ENCODE measurements at places on chromosomes 13 and 19. TPM values are rescaled to one million over a fixed set of nuclear protein-coding genes. Genes with fewer than 3 reads are reported as not detected.

- peak; percentile 68 for ATAC-seq
These were observed 24.9 kb downstream of the SLC8A2 start for GRCh38 chr19:47446534-47447469.

CTU1 gene
- total RNA-seq = 2.8 TPM

DNA sequence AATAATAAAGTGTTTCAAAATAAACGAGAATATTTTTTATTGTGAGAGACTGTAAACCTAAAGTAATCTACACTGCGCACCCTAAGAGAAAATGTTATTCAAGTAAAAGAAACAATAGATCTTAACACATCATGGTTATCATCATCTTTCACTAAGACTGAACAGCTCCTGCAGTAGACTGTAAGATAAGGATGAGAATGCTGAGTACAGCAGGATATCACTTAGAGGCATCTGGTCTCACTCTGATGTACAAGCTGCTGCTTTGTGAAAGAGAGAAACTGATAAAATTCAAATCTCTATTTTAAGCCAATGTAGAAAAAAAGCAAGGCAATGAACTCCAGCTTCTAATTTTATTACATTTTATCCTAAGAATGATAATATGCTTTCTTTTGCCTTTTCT is 261.7 kb upstream of the HTR2A start:
- ATAC-seq = no peak

ACER1 gene
- not detected for total RNA-seq

RNF6 gene
- total RNA-seq = 13.4 TPM

DNA sequence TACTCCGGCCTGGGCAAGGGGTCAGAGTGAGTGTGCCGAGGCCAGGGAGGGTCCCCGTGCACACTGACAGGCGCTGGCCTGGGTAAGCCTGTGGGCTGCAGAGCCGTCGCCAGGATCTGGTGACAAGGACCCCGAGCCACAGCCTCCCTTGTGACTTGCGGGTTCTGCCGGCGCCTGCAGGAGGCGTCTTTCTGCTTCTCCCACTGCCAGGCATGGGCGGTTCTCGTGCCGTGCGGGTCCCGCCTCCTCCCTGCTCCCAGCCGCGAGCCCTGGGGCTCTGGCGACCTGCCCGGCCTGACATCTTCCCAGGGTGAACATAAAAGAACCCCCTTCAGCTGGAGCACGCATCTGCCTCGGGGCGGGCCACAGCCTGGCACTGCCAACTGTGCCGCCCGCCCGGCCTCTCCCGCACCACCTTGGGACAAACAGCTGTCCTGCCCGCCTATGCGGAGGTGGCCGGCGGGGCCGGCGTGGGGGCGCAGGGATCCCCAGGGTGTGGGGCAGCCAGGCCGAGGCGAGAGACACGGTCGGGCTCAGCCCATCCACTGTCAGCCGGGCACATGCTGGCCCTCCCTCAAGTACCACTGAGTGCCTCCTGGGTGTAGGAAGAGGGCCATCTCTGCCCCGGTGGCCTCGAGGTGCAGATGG is 1.5 kb upstream of the HCN2 start:
- ATAC-seq = peak; percentile 64

DNA sequence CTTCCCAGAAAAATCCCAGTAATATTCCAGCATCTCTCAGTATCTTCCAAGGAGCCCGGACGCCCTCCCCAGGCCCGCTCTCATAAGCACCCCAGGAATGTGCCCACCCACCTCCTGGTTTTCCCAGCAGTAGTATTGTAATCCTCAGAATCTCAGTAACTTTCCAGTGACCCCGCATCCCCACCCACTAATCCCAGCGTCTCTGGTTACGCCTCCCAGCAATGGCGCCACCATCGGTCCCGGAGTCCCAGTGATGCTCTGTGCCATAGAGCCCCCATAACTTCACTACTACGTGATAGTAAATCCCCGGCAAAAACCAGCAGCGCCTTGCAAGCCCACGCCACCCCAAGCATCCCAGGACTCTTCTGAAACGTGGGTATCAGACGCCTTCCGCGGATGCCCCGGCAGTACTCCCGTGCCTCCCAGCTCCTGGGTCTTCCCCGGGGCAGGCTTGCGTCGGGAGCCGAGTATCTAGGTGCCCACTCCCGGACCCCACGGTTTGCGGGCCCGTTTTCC is 928 bp upstream of the PNPLA6 start:
- ATAC-seq = peak; percentile 40

ZNF8 gene
- total RNA-seq = 10.3 TPM

CSNK1A1L gene
- total RNA-seq = not detected

SEMA6B gene
- 9.4 TPM for total RNA-seq

All from motor neuron (in vitro differentiated cells).